Thoracic aorta (tissue), 2 donors: ENCODE measurements at places on chromosomes 16 and 17.

- DNase-seq = no peak
These were observed 32.6 kb downstream of the NUBP1 start for GRCh38 chr16:10776280-10776679.

DNA sequence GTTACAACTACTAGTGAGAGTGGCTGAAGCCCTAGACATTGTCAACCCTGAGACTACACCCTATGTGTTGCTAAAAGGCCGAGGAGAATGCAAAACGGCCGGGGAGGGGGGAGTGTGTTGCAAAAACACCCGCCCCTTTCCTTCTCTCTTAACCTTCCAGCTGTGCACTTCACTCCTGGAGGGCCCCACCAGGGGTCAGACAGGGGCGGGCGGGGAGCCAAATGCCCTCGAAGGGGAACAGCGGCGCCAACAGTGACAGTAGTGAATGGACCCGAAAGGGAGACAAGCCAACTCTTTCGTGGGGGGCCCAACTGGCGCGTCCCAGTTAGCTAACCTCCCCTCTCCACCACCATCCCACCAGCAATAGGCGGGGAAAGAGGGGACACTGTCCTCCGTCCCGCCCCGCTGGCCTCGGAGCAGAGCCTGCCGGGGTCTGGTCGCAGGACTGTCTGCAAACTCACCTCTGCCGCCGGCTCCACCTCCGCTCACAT is 352 bp downstream of the MARF1 start:
- peak; percentile 21 for DNase-seq

- no peak for DNase-seq
These were observed 1.0 kb upstream of the ATP2C2 start for GRCh38 chr16:84367297-84367680.

DNA sequence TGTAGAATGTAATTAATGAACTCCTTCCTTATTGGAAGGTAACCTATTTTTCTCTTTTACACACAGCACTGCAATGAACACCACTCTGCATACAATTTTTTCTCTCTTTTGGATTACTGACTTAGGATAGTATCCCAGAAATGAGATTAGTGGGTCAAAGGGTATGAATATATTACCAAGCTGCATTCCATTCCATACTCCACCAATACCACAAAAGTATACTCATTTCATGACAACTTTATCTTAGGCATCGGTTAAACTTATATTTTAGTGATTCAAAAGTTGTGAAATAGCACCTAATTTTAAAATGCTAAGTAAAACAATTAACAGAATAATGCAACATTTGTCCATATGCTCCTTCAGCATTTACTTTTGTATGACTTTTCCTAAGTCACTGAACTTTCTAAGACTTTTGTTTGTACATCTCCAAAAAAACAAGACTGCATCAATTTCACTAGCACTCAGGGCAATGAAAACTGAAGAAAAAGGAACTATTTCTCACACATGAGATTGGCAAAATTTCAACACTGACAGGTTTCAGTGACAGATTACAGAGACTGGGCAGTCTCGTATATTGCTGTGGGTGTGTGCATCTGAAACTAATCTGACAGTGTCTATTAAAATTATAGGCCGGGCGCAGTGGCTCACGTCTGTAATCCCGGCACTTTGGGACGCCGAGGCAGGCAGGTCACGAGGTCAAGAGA is 32.1 kb downstream of the HELZ start:
- no peak for DNase-seq

DNA sequence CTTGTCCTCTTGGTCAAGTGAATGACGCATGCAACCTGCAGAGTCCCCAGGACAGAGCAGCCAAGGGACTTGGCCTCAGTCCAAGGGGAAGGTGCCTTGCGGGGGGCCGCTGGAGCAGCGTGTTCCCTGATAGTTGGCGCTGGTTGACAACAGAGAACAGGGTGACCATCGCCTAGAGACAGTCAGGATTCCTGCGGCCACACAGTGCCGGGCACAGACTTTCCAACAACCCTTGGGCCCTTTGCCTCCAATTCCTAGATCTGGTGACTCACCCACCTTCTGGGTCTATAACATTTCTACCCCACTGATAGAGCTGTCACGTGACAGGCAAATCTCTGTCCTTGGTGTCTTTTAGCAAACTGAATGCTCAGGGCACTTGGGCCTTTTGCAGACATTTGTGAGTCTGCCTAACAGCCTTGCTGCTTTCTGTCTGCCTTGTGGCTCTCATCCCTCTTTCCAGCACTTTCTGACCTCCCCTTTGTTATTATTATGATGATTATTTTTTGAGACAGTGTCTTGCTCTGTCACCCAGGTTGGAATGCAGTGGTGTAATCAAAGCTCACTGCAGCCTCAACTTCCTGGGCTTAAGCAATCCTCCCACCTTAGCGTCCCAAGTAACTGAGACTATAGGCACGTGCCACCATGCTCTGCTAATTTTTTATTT is 11.9 kb upstream of the TEDC2 start:
- no peak for DNase-seq

DNA sequence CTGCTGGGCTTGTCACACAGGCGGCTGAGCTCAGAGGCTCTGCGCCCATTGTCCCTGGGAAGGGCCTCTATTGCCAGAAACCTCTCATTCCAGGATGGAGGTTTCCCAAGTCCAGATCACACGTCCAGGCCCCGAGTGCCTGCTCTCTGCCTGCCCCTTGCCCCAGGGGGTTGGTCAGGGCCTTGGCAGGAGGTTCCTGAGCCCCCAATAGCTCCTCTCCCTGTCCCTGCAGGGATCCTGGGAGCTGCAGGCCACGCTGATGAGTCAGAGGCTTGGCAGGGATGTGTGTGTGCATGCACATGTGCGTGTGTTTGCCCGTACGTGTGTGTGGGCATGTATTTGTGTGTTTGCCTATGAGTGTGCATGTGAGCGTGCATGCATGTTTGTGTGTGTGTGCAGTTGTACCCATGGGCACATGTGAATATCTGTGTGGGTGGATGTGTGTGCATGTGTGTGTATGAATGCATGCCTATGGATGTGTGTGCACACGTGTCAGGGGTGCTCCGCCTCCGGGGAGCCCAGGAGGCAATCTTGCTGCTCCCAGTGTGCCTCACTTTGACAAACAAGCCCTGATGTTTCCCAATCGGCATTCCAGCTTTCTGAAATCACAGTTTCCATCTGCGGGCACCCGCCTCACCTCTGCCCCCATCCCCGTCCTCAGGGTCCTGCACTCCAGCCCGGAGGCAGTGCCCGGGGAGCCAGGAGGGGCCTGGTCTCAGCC is 98.4 kb upstream of the GSE1 start:
- peak; percentile 55 for DNase-seq

- DNase-seq = no peak
These were observed 10.0 kb downstream of the CYBC1 start for GRCh38 chr17:82440469-82440981.

DNA sequence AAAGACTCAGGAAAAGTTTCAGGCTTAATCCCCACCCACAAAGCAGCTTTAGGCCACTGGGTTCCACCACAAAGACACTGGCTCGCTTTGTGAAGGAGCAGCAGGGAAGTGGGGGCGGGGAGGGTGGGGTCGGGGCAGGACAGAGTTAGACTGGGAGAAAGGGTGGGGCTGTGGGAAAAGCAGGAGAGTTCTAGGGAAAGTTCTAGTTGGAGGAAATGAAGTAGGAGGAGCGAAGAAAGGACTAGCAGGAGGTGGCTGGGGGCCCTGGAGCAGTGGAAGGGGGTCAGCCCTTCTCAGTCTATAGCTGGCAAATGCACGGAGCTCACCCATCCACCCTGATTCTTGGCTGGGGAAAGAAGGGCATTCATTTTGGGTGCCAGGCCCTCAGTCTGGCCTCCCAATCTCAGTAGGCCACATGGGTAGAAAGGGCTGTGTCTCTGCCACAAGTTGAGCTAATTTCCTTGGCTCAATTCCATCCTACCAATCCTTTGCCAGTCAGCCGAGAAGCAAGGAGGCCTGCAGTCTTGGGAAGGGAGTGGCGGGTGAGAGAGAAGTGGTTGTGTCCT is 4.6 kb downstream of the INPP5K start:
- no peak for DNase-seq

DNA sequence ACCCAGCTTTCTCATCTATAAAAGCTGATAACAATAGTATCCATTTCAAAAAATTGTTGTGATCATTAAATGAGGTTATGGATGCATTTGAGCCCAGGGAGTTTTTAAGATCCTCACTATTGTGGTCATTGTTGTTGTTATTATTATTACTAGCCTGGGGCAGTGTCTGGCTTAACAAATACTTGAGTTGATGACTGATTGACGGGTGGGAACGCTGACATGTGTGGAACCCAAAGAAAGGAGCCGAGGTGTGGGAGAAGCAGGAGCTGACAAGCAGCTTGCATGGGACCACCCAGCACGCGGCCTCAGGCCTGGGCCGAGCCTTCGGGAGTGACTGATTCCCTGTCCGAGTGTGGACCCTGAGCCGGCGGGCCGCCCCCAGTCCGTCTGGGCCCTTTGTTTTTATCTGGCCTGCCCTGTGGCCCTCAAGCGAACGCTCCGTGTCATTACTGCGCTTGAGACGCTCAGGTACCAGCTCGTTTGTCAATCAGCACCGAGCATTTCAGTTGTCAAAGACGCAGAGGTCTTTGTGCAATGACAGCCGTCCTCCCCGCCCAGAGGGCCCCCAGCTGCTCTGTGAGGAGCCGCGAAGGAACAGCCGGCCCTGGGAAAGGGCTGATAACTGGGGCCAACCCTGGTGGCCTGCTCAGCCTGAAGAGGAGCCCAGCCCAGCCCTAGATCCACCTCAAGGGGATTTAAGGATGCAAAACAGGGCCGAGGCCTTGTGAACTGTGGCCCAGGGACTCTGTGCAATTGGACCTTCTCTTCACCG is 132.9 kb upstream of the FOXF1 start:
- DNase-seq = no peak

- no peak for DNase-seq
These were observed 10.4 kb downstream of the C16orf46 start for GRCh38 chr16:81066681-81067080.

DNA sequence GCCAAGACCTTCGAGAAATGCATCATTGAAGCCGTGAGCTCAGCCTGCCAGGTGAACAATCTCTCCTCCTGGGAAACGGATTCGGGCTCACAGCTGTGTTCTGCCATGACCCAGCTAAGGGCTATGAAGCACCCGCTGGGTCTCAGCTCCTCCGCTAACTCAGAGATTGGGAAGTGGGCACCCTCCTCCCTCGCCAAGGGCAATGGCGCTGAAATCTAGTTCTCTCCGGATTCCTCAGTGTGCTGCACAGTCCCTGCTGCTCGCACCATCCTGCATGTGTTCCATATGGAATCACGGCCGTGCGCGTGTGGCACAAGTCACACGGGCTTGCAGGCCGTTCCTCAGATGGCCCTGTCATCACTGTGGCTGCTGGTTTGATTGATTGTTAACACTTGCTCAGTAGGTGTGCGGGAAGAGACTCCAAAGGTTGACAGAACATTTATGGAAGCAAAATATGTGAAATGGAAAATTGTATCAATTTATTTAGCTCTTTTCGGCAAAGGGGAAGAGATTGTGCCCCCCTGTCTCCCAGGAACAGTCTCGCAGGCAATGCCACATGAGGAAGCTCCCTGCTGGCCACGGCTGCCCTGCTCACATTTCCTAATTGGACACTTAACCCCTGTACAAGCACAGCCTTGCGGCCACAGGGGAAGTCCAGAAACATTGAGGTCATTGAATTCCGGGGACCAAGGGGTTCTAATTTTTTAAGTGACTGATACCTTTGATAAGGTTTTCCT is 58.8 kb downstream of the RNF213 start:
- no peak for DNase-seq

DNA sequence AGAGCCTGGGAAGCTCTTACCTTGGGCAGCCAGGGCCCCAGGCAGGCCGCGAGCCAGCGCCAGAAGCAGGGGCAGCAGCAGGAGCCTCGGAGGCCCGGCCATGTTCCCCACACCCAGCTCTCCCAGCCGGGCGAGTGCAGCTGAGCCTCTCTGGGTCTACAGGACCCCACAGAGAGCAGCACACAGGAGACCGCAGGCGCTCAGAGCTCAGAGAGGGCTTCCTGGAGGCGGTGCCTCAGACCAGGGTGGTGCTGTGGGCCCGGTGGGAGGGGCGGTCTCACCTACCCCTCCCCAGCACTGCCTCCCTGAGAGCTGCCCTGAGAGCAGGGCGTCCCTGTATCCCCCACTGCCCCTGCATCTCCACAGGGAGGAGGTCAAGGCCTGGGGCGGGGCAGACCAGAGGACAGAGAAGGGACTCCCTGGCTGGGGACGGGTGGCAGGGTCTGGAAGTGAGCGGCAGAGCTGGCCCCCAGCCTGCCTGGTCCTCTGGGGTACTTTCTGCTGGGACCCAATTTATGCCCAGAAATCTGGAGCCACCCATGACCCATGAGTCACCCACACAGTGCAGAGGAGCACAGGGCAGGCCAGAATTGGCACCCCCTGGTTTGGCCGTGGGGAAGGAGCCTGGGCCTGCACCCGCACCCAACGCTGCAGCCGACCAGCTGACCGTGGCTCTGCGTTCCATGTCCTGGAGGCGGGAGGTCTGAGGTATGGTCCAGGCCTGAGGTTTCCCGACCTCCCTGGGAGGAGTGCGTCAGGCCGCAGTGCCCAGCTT is at the start of gene CD7:
CD7 (minus strand) TSS at position 215 of the 775 bp plus-strand sequence; CDS start at position 102, 113 bp downstream.
- no peak for DNase-seq

GRCh38 chr16:48444574-48444973 is 59.4 kb upstream of the SIAH1 start:
- no peak for DNase-seq

DNA sequence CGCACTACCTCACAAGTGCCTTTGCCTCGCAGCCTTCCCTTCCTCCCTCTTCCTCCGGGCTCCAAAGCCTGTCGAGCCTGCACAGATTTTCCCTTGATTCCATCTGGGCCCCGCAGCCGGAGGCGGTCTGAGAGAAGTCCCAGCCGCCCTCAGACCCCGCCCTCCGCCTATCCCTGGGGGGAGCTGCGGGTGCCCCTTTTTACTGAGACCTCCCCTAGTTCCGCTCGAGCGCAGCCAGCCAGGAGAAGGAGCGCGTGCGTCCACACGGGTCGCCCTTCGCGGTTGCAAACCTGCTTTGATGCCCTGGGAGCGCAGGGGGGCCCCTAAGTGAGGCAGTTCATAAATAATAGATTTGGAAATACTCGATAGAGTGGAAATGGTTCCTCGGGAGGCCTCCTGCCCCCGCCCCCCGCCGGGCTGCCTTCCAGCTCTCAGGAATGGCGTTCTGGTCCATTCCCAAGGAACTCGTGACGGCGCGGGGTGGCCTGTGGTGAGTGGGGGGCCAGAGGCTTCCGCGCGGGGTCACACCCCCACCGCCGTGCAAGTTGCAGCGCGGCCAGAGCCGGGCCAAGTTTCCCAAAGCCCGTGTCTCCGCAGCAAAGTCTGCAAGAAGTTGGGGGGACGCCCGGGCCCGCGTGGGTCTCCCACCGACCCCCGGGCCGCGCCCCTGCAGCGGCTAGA is 610 bp downstream of the C16orf74 start:
- no peak for DNase-seq

DNA sequence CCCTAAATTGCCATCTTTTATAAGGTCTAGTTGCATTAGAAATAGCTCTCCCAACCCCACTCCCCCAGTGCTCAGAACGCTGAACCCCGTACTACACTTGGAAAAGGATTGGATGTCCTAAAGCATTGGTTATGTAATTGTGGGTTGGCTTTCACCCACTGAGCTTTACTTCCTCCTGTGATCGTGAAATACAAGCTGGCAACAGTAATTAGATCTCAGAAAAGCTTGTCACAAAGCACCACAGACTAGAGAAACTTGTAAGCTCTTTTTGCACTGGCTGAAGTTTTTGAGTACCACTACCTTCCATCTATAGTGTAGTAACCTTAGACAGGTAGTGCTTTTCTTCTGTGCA is 54.4 kb downstream of the SIAH1 start:
- DNase-seq = no peak

GRCh38 chr17:72117535-72118334 is 3.1 kb upstream of the SOX9 start:
- DNase-seq = no peak

GRCh38 chr17:76935331-76935730 is 67.1 kb downstream of the MGAT5B start:
- no peak for DNase-seq

GRCh38 chr17:46154151-46154816 is 38.9 kb downstream of the KANSL1 start:
- DNase-seq = no peak
